GM12891 (cell line): ENCODE measurements at places on chromosomes 1 and 21.

- no peak for DNase-seq
Measured at GRCh38 chr1:11227106-11228077, 35.0 kb downstream of the MTOR start.

- DNase-seq, result no peak
Measured at GRCh38 chr1:174894117-174894762, 105.5 kb upstream of the CACYBP start.

GRCh38 chr1:39106801-39107327 is 80.7 kb downstream of the NDUFS5 start:
- no peak for DNase-seq

GRCh38 chr1:27368869-27369582 is 2.3 kb upstream of the MAP3K6 start:
- no peak for DNase-seq

DNA sequence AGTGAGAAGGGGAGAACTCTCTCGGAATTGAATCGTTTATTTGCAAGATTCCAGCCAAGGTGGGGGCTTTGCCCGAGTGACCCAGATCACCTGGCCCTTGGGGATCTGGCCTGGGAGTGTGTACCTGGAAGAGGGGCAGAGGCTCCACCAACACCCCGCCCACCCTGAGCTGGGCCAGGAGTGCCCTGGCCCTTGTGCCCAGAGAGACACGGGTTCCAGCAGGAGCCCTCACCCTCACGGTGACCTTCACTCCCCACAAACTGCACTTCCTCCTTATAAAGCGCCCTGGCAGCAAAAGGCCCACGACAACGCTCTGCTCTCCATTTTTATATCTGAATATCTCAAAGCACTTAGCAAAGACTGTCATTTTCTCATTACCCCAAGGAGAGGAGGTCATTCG is 16.6 kb downstream of the CASZ1 start:
- DNase-seq, result no peak

DNA sequence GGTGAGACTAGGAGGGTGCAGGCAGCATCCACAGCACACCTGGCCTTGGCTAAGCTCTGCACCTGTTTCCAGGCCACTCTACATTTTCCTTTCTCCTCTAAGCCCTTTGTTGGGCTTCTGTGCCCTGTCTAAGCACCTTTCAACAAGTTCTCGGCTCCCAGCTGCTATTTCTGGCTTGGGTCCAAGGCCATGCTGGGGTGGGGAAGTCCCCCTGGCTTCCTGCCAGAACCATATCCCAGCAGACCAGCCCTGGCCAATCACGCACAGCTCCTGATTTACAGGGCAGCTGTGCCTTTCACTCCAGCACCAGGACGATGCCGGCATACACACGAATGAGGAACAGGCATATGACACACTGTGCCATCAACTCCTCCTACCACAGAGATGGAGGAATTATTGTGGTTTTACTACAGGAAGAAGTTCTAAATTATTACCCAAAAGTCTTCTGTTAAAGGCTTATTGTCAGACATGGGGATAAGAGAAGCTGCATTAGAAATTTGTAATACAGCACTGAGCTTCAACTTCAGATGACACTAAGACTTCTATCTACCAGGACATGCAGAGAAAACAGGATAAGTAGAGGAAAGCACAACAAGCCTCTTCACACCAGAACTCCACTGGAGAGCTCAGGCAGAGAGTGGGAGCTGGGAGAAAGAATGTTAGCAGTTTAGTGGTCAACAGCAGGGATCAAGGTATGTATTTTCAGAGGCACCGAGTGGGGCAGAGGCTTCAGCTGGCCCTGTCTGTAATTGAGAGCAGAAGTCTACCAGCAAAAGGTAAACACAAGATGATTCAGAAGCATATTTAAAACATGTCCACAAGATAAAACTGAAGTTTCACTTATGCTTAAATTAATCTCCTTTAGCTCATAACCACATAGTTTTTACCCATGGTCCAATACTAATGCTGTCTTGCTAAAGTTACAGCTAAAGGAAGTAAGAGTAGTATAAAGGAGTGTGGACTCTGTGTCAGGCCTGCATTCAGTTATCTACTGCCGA is 37.4 kb downstream of the TRIT1 start:
- DNase-seq, result no peak

- no peak for DNase-seq
Measured at GRCh38 chr1:167697667-167698141, 24.1 kb upstream of the MPZL1 start.

DNA sequence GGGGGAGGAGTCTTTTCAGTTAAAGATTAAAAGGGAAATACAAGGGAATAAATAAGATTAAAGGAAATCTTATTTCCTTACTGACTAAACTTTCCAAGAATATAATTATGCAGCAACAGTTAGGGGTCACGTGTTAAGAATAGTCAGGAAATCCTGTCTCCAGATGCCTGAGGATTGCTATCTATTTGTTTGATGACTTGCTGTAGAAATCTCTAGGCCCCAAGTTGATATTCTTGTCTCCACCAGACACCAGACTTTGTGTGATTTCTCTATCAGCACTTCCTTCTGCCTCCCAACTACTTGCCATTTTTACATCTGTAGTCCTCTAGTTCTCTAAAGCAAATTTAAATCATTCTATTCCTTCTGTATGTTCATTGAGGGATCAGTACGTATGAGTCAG is 77.5 kb downstream of the RPAP2 start:
- no peak for DNase-seq

GRCh38 chr1:226954777-226955176 is 14.7 kb downstream of the COQ8A start:
- no peak for DNase-seq

GRCh38 chr1:152487871-152488270 is 22.7 kb upstream of the LCE5A start:
- no peak for DNase-seq

- no peak for DNase-seq
Measured at GRCh38 chr1:233721004-233721595, 107.2 kb downstream of the KCNK1 start.

- no peak for DNase-seq
Measured at GRCh38 chr1:208264469-208265121, 20.4 kb upstream of the PLXNA2 start.

DNA sequence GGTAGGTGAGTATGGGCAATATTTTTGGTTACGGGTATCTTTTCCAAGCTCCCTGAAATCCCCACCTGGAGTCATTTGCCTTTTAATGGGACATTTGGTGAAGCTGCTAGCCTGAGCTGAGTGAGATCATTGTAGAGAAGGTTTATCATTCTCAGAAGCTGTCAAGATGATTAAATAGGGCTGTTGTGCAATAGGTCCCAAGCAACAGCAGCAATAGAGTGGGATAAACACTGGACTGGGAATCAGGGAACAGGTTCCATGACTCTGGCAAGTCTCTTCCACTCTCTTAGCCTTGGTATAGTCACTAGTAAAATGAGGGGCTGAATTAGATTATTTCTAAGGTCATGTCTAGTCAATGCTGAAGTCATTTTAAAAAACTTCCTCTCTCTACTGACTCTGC is 30.3 kb upstream of the FAM78B start:
- DNase-seq, result no peak

DNA sequence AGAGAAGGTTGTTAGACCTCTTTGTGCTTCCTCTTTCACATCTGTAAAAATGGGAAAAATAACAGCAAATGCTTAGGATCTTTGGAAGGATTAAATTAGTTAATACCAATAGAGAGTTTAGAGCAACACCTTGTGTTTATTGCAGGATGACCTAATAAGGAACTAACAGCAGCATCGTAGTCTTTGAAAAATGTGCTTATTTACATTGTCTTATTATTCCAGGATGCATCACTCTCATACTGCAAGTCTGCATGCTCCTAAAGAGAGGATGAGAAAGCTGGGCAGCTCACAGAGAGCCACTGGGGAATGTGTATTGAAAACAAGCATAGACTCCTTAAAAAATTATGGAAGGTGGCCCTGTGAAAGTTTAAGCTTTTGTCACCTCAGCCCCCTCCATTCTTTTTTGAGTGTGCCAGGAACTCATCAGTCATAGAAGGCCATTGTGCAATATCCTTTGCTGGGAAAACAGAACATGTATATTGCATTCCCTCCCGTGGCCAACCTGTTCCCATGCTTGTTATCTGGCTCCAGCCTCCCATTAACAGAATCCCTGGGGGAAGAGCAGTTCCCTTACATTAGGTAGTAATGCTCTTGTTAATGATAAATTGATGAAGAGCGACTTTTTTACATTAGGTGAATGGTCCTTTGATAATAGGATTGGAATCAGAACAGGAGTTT is 180.7 kb downstream of the ZNF326 start:
- no peak for DNase-seq

- no peak for DNase-seq
Measured at GRCh38 chr1:33657833-33658232, 185.4 kb downstream of the ZSCAN20 start.
